Activated CD8-positive, alpha-beta memory T cell treated with anti-CD3 and anti-CD28 coated beads, Interleukin-2, amount 50 U/mL, for 48 hours (primary cell): ENCODE measurements at places on chromosomes 1 and 21.

DNA sequence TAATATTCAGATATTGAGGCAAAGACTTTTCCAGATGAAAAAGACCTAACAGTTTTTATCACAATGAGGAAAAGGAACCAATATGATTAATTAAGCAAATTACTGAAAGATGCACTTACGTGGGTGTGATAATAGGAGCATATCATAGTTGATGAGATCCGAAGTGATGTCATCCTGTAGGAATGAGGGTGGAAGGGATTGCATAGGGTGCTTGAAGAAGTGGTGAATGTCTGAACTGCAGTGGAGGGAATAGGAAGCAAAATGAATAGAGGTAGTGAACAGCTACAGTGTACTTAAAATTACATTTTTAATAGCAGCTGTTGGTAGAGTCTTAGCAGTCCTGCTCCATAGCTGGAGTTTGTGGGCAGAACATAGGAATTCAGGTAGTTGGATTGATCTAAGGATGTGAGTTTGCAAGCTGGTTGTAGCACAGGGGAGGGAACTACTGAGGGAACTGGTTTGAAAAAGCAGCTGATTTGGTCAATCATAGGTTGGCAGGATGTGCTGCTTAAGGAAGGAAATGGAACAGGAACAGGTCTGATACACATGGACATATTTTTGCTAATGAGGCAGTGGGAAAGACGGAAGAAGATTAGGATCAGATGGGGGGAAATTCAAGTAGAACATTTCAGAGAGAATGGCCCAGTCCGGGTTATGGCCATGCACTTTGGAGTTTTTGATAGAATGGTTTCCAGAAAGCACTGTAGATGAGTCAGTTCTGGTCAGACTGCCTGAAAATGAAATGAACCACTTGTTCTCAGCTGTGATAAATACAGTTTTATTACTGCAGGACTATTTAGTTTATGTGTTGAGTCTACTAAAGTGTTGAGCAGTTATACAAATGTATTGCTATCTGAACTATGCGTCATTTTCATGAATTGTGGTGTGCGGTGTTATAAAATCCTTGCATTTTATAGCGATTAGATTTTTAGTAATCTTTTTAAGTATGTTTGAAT is 155.8 kb downstream of the RYR2 start:
- no peak for DNase-seq

GRCh38 chr1:58013237-58013636 is 533.3 kb downstream of the OMA1 start:
- DNase-seq = no peak

DNA sequence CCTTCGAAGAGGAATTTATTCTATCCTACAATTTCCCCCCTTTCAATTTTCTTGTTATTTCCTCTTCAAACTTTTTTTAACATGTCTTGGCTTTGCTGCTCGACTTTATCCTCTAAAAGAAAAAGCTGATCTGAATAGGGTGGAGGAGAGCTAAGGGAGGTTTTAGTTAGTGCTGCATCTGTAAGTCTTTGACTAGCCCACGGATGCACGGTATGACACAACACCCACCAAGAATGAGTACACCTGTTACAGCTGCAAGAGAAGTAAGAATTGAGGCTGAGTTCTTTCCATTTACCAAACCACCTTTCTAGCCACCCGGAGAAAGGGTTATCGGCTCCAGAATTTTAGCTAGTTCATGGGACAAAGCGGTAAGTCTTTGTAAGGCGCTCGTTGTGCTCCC is 23.8 kb downstream of the SCCPDH start:
- DNase-seq = no peak

DNA sequence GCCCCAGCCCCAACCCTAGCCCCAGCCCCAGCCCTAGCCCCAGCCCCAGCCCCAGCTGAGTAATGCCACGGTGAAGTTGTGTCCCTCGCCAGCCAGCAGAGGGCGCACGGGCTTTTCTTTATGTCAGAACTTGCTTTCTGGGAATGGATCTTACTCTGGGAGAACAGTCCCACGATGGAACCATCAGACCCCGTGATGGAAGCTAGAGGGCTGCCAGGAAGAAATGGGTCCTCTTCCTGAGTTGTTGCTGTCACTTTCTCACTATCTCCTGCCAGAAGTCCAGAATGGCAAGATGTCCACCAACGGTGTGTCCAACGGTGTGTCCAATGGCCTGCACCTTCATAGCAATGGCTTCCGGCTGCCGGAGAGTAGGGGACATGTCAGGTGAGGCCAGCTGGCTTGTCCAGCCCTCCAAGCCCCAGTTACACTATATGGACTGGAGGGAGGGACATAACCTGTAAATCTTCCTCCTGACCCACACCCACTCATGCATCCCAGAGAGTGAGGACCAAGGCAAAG is 25.1 kb upstream of the TMEM222 start:
- DNase-seq = peak; percentile 90

GRCh38 chr1:87051965-87052364 is 137.5 kb downstream of the HS2ST1 start:
- no peak for DNase-seq

- DNase-seq = no peak
Measured at GRCh38 chr1:107899655-107900054, 65.3 kb downstream of the VAV3 start.

- no peak for DNase-seq
Measured at GRCh38 chr1:20401405-20402010, 84.5 kb downstream of the CAMK2N1 start.

DNA sequence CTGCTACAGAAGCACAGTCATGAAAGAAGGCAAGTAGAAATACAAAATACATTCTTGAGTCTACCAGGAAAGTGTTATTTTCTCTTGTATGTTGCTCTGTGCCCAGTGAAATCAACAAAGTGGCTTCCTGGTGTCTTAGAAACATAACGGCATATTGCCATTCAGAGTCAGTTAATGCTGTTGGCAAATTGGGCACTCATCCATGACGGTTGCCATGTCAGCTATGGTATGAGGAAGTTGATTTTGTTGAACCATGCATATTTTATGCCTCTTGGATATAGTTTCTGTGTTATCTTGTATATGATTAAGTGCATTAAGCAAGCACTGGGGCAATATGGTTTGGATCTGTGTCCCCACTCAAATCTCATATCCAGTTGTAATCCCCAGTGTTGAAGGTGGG is 153.1 kb upstream of the CXADR start:
- DNase-seq = no peak

GRCh38 chr1:119565131-119565772 is 58.2 kb downstream of the HSD3B1 start:
- DNase-seq = no peak

- no peak for DNase-seq
Measured at GRCh38 chr1:53293123-53293522, 34.7 kb downstream of the LRP8 start.

- DNase-seq = peak; percentile 63
Measured at GRCh38 chr1:59020151-59020997, 236.5 kb upstream of the JUN start.

- no peak for DNase-seq
Measured at GRCh38 chr1:179366093-179366800, 476 bp downstream of the AXDND1 start.

GRCh38 chr1:5329068-5329739 is 663.0 kb downstream of the NPHP4 start:
- no peak for DNase-seq

DNA sequence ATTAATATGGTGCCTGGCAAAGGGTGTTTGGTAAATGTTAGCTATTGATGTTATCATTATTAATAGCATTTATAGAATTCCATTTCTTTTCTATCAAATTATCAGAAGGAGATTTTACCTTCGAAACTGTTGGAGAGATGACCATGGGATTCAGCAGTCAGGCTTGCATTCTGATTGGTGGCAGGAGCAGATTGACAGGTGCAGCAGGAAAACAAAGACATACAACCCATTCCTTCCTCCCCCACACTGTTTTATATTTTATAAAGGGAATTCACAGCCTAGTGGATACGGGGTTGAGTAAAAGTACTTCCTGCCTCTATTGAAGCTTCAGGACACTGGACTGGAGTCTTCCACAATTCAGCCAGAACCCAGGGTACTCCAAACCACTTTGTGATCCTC is 55.1 kb upstream of the SYT14 start:
- DNase-seq = no peak

DNA sequence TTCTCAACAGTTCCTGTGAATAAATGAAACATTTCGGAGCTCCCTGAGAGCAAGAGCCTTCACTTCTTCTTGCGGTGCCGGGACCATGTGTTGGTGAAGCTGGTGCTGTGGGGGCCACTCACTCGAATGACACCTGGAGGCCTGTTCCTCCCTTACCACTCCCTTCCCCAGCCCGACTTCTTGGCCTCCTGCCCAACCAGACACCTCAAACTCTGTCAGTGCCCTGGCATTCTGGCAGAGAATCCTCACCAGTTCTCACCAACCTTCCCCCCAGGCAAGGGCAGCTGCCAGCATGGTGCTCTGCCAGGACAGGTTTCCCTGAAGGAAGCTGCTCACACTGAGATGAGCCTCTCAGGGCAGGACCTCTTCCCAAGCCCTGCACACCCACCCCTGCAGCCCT is 68.3 kb downstream of the MPZL1 start:
- no peak for DNase-seq

GRCh38 chr1:31011719-31012118 is 53.8 kb downstream of the PUM1 start:
- no peak for DNase-seq

- DNase-seq = no peak
Measured at GRCh38 chr1:65817891-65818290, 25.2 kb downstream of the PDE4B start.

DNA sequence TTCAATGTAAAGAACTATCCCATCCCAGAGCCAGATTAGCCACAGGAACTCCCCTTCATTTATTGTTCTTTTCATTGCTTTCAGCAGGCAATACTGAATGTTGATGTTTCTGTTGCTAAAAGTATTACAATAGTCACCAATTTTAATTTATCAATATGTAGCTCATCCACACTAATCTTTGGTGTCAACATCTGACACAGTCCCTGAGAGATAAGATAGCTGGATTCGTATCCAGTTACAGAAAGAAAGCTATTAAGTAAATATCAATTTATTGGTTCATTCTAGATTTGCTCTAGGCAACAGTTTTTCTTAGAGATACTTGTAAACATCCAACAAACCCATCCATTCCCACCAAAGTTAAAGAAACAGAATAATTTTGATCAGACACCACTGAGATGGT is 4.7 kb downstream of the ADSS2 start:
- DNase-seq = no peak

DNA sequence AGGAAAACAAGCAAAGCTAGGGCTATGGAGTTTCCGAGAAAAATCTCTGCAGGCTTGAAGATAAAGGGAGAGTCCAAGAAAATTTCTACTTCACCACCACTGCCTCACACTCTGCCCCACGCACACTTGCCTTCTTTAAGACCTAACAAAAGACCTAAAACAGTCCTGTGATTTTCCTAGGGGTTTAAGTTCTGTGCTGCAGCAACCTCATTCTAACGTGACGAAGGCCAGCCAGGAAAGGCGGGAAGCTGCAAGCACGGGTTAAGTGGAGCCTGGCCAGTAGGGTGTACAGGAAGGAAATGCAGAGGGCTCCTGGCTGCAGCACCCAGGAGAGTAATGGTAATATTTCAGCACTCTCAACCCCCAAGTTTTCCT is 1.5 kb downstream of the SPATA6 start:
- no peak for DNase-seq

DNA sequence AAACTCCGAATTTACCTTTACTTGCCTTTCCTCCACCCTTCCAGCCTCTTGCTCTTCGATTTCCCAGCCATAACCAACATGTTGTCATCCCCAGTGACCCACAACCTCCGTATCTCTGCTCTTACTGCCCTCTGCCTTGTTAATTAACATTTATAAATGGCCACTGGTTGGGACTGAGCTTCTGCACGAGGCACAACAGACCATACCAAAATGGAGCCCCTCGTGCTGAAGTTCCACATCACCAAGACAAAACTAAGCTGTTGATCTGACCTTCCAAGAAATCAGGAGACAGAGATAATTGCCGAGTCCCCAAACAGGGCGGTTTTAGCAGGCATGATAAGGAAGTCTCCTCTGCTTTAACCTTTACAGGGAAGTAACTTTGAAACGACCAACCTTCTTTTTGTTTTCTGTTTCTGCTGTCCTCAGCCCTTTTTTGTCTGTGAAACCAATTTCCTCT is 71.9 kb downstream of the NMNAT2 start:
- DNase-seq = no peak

DNA sequence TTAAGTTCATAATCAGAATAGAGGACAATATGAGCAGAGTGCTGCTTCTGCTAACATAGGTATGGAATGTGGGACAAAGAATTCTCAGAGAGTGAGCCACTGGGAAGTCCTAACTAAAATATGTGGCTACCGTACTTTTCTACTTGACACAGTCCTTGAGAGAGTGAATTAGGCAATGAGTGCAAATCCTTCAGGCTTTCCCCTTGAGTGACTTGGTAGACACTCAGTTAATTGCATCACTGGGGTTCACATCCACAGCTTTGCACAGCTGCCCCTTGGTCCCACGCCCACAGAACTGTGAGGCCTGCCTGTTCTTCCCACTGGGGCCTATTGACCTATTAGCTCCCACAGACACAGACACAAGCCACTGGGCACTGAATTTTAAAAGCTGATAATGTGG is 40.5 kb upstream of the PAXBP1 start:
- DNase-seq = no peak

GRCh38 chr1:246178717-246179311 is 328.3 kb downstream of the SMYD3 start:
- DNase-seq = no peak

GRCh38 chr1:187504779-187505178 is 676.0 kb downstream of the PLA2G4A start:
- DNase-seq = no peak

DNA sequence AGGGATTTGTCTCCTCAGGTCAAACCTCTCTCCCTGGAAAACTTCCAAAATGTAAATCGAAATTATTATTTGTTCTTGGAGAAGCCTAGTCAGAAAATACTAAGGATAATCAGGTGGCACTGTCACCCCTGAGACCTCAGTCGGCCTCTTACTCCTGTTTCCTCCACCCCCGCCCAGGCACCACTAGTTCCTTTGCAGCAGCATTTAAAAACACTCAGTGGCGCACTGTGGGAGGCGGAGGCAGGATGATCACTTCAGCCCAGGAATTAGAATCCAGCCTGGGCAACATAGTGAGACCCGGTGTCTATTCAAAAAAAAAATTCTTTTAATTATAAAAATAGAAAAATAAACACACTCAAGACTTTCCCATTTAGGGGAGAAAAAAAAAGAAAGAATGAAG is 18.0 kb upstream of the IFNAR2 start:
- DNase-seq = no peak

GRCh38 chr21:43958364-43959158 is 53.5 kb upstream of the TRAPPC10 start:
- DNase-seq = peak; percentile 71

DNA sequence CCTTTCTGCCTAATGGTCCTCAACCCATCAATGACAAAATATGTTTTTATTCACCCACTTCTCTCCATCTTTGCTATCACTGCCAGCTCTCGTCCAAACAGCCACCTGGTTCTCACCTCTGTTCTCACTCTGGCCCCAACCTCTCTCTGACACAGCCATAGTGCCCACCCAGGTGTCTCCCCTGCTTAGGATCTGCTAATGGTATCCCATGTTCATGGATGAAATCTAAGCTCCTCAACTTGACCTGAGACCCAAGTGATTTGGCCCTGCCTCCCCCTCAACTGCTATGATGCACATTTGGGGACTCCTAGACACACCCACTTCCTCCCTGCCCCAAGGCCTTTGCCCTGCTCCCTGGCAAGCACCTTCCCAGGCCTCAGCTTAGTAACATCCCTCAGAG is 25.9 kb downstream of the KIF17 start:
- no peak for DNase-seq
